Heart right ventricle (tissue), 16 donors: ENCODE measurements at places on chromosomes 12 and 14. TPM values are rescaled to one million over a fixed set of nuclear protein-coding genes. Genes with fewer than 3 reads are reported as not detected.

DNA sequence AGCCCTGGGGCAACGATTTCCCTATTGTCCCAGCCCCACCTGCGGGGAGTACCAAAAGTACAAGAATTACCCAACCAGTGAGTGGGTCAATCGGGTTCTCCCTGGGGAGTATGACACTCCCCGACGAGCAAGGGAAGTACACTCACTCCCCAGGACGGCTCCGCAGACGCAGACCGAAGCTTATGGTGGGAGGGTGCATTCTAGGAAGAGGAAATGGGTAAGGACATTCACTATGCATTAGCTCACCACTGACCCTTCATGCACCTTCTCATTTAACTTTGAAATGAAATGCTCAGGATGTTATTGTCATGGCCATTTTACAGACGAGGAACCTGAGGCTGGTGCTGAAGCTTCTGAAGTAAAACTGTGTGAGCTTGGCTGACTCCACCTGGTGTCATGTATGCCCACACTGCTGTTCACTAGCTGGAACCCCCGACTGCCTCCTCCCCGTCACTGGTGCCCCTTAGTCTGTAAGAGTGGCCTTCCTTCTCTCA lies 45.8 kb upstream of the TMED10 start:
- no peak for DNase-seq

MMP19 gene
- 0.72 TPM for total RNA-seq

HOXC4 gene
- total RNA-seq = not detected

- no peak for DNase-seq
Observed at GRCh38 chr12:121090586-121091514, 41.8 kb upstream of the P2RX7 start.

- no peak for DNase-seq
Observed at GRCh38 chr12:78034025-78034424, 203.3 kb downstream of the NAV3 start.

- no peak for DNase-seq
Observed at GRCh38 chr14:101195309-101195901, 291.9 kb upstream of the RTL1 start.

RASSF9 gene
- 11.6 TPM for total RNA-seq

PMCH gene
- total RNA-seq = not detected

DNA sequence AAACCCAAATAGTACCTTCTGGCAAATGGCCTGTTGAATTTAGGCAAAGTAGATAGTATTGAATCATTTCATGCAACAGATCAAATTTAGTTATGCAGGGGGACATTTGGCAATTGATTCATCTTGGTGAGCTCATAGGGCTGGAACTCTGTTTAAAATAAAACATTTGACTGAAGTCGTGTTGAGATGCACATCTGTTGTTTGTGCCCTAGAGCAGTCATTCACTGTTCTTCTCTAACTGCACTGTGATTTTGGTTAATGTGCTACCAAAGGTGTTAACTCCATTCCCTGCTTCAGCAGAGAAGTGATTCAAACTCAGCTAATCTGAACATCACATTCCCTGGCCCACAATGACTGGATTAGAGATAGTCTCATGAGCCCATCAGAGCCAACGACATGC lies 44.0 kb upstream of the CSRP2 start:
- DNase-seq = no peak

- no peak for DNase-seq
Observed at GRCh38 chr12:63888908-63889635, 44.6 kb downstream of the SRGAP1 start.

DNA sequence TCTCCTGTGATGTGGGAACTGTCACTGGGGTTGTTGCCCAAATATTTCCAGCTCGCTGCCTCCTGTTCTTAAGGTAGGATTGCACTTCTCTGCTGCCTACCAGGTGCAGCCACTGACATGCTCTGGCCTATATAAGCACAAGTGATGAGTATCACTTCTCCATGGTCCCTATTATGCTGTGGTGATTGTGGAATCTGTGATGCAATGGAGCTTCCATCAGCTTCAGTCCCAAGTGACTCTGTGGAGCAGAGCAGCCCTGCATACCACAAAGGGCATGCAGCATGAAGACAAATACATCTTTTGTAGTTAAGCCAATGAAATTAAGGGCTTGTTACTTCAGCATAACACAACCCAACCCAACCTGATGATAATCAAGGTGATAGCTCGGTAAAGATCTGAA lies 43.5 kb downstream of the CKAP4 start:
- DNase-seq = no peak
